Inflammatory macrophage (primary cell): ENCODE measurements at places on chromosomes 3 and 15.

DNA sequence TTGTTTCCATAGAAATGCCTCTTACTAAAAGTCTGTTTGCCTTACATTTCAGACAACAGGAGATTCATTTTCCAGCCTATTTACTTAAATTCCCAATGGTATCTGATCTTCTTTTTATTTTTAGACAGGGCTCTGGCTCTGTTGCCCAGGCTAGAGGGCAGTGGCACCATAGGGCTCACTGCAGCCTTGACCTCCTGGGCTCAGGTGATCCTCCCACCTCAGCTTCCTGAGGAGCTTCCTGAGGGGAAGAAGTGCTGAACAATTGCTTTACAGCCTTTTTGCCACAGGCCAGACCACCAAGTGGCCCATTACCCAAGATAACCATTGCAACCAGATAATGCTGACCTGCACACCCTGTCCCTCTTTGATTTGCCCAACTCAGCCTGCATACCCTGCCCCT, 126.3 kb downstream of the PLCH1 start:
- DNase-seq: no peak

DNA sequence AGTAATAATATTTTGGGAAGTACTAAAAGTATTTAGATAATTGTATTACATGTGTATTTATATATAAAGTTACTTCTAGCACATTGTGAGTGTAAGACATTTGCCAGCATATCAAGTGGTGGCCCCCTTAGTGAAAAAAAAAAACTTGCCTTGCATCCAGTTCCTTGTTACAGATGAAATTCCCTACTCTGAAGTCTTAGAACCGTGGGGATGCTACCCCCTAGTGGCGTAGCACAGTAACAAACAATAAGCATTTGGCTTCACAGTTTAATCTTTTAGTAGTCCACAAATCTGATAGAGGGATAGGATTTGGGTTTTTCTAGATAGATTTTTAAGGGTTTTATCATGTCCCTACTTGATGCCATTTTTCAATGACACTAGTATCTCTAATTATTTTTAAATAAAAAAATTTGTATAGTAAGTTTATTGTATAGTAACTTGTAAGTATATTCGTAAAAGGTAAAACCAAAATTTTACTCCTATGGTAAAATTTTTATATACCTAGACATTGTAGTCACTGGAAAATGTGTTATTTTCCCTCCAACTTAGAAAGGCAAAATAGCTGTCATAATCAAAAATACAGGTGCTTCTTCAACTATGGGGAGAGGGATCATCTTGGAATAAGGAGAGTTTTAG, 14.3 kb downstream of the SMC4 start:
- peak; percentile 81 for DNase-seq

DNA sequence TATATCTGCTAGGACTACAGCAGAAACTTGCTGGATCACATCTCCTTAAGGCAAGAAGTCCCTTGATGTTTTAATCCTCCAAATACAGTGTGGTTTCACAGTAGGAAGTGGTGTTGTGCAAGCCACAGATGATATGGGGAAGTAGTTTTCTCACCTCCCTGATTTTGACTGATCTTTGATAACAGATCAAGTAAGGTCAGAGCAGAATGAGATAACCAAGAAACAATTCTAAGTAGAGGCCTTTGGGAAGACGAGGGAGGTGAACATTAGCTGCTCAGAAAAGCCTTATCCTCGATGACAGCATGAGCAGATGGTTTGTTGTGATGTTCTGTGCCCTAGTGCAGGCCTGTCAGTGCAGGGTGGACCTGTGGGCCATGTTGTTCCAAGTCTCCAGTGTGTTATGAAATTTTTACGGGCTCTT, 61.3 kb downstream of the RIOX2 start:
- peak; percentile 60 for DNase-seq

GRCh38 chr3:189227249-189227648, 55.5 kb downstream of the TPRG1 start:
- no peak for DNase-seq

GRCh38 chr15:67917037-67917436, 77.2 kb upstream of the RNU6-1 start:
- no peak for DNase-seq

- no peak for DNase-seq
These were observed 280.1 kb downstream of the NEK10 start for GRCh38 chr3:27089068-27089467.

- no peak for DNase-seq
These were observed 145.9 kb downstream of the IGF1R start for GRCh38 chr15:98794211-98794610.

- DNase-seq: no peak
These were observed 1.9 kb downstream of the GATA2 start for GRCh38 chr3:128490915-128491690.

DNA sequence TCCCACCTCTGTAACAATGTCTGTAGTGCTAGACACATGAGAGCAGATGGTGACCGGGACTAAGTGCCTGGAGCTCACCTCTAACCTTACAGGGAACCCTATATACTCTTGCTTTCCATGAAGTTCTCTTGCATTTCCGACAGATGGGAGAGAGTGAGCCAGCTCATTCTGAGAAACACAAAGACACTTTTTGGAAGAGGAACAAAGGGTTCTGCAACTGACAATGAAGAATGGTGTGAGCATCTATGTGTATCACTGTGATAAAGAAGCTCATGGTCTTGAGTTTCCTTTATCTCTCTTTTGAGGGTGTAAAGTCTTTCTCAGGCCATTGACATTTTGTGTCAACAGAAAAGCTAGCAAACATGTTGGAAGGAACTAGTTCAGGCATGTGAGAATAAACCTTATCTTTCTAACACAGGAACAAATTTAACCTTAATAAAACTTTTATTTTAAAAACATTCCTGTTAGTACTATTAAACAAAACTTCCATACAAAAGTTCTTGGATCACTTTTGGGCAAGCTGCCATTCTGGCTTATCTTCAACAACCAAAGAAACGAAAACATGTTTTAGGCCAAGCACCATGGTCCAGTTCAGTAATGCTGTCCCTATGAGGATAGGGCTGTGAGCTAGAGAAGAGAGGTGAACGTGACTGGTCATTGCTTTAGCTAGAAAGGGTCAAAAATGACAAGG, 142.7 kb downstream of the THRB start:
- no peak for DNase-seq

GRCh38 chr3:32436816-32437189, 45.1 kb downstream of the CMTM7 start:
- no peak for DNase-seq

GRCh38 chr15:30001602-30002001, 81.2 kb upstream of the GOLGA8J start:
- no peak for DNase-seq

DNA sequence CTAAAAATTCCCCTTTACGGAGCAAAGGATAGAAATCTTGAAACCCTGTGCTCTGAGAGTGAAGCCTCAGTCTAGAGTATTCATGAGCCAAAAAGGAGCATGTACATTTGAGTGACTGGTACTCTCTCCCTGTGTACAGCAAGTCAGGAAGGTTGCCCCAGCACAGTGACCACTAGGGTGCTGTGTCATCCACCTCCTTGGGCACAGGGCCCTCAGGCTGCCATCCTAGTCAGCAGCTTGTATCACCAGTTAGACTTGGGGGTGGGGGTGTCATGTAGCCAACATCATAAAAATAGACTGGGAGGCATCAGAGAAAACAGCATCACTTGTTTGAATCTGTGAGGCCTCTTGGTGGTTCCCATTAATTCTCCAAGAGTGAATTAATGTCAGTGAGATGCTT, 12.0 kb downstream of the NME9 start:
- DNase-seq: no peak

- DNase-seq: no peak
These were observed 47.8 kb upstream of the NDN start for GRCh38 chr15:23734862-23735261.

DNA sequence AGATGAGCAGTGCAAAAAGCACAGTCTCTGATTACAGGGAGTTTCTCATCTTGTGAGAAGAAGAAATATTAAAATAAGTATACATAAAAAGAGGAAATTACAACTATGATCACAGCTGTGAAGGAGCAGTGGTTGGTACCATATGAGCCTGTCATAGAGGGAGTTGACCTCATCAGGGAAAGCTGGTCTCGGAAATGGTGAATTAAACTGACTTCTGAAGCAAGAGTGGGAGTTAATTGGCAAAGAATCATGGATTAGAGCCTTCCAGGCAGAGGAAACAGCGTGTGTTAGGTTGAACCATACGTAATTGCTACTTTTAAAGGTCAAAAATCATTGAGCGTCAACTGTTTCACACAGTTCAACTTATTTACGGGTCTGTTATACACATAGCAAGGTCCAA, 539.1 kb downstream of the EDEM1 start:
- no peak for DNase-seq

GRCh38 chr3:147185781-147186180, 220.6 kb downstream of the ZIC4 start:
- no peak for DNase-seq

DNA sequence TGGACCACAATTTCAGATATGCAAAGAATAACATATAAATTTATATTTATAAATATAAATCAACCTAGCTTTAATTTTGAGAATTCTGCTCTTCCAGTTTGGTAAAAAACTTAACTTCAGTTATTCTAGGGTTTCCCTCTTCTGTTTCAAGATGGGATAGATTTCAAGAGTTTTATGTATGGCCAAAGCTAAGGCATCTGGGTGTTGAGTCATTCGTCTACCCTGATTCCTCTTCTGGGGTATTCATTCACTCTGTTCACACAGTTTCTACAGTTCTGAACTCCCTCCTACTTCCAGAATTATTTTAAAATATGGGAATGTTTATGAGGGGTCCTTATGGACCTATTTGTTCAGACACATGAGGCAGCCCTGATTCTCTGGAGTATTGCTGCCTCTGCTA, 4.2 kb upstream of the FGF7 start:
- no peak for DNase-seq

DNA sequence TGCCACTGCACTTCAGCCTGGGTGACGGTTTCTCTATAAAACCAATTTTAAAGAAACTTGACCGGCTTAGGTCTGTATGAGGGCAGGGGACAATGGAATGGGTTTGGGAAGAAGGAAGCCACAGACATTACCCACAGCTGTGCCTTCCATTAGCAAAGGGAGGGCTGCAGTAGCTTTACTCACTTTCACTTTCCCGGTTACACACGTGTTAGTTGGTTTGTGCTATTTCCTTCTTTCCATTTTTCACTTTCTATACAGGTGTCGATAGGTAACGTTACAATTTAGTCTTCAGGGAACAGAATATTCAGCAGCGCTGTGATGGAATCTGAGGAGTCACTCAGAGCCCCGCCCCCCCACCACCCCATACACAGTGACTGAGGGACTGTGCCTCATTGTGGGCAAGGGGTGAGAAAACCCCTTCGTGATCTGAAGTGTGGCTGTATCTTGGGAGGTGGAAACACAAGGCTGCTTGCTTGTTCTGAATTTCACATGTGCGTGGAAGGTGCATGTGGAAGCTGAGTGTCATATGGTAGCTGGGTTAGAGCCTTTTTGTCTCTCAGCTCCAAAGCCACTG, 44.8 kb upstream of the RPL32 start:
- no peak for DNase-seq

- DNase-seq: no peak
These were observed 242.7 kb upstream of the TTC14 start for GRCh38 chr3:180359061-180359952.

DNA sequence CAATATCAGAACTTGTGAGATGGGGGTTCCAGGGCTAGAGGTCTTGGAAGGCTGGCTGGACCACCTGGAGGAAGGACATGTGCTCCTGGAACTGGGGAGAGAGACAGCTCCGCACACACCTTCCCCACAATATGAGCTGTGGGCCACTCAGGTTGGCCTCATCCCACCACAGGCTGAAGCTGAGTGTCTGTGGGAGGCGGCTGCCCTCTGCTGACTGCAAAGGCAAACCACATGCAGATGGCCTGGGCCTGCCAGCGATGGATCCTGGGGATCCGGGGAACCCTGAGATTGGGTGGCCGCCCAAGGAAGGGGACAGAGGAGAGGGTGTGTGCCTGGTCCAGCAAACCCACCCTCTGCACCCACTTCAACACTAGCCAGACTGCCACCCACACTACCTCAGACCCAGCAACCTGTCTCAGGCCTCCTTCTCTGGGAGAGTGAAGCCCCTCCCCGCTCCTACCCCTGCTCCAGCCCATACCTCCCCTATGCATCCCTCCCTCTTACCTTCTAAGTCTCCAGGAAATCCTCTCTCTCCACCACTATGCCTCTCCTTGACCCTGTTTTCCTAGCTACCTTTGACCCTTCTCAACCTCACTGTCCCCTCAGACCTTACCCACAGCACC, 44.8 kb downstream of the CYP11A1 start:
- peak; percentile 56 for DNase-seq

DNA sequence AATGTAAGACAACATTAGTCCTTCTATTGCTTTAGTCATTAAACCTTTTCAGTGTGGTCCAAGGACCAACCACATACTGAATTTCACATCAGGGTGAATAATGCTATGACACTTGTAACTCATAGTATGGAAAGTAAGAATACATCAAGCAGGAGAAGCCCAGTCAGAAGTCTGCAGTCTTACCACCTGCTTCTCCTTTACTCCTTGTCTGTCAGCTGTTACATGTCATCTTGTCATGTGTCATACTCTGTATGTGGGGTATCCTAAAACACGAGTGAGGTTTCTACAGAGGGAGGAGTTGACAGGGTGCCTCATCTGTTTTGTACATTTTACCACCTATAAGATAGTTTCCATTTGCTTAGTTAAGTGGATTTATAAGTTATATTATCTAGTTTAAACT, 32.8 kb upstream of the EID1 start:
- DNase-seq: no peak

DNA sequence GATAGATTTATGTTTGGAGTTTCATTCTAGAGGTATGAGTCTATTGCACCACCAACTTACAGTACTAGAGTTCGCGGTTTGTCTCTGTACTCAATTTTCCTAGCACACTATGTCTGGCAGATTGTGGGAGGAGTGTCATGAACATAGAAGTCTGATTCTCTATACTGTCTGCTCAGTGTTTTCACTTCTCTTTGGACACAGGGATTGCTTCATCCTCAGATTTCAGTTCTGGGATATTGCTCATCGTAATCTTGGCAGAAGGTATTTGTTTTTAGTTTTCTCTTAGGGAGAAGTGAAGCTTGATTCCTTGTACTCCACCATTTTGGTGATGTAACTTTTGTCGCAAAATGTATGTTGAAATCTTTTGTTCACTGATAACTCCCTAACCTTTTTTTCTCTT, 27.8 kb upstream of the AZI2 start:
- peak; percentile 96 for DNase-seq

- peak; percentile 79 for DNase-seq
These were observed 46.3 kb upstream of the VPS8 start for GRCh38 chr3:184765730-184766074.

DNA sequence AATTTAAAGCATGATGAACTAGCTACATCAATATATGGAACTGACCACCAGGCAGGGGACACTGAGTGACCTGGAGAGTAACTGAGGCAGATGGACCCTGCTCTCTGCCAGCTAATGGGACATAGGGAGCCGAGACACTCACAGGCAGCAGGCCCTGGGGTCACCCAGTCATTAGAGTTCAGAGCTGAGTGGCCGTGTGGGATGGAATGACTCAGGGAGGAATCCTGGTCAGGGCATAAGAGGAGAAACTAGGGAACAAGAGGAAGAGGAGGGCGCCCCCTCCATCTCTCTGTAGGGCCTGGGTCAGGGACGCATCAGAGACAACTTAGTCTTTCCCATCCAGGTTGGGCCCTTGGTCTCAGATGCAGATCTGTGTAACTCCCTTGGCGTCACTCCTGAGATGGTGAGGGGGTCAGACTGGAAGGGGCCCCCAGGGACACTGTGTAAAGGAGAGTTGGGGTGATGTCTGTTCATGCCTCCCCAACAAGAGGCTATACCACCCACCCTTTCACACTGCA, 39.8 kb downstream of the CCDC12 start:
- peak; percentile 79 for DNase-seq
